NCI-H2029 treated with DMSO at 0.1 percent for 48 hours (cell line): ENCODE measurements at places on chromosomes 6 and 20.
A peak's percentile ranks its signal among the peaks of the same experiment; 100 is the strongest.

DNA sequence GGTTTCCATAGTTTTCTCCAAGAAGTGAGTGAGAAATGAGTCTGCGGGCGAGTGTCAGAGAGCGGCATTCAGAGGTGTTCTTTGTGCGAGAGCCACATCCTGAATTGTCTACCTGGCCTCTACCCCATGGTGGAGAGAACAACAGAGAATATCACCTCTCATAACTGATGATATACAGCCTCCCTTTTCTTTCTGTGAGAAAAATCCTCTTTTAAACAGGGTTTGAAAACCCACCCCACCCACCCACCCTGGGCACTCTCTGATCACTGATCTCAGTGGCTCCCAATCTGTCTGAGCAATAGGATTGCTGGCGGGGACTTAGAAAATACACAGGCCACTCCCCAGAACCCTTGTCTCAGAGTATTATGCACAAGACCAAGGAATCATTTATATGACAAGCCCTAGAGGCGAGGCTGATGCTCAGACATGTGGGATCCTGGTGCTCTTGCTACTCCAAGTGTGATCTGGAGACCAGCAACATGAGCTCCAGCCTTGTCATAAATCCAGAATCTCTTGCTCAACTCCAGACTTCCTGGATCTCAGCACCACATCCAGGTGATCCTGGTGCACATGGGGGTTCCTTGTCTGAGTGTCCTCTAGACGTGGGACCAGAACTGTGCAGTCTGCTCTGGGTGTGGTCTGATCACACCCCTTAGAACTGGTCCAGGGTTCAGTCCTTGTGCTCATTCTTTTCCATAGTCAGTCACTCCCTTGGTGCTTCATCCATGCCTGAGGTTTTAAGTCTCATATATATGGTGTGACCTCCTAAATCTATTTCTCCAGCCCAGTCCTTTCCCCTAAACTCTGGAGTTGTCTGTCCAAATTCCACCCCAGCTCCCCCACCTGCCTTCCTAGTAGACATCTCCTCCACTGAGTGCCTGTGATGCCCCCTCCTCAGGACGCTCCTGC is 5.3 kb downstream of the HLA-B start:
- DNase-seq = no peak

DNA sequence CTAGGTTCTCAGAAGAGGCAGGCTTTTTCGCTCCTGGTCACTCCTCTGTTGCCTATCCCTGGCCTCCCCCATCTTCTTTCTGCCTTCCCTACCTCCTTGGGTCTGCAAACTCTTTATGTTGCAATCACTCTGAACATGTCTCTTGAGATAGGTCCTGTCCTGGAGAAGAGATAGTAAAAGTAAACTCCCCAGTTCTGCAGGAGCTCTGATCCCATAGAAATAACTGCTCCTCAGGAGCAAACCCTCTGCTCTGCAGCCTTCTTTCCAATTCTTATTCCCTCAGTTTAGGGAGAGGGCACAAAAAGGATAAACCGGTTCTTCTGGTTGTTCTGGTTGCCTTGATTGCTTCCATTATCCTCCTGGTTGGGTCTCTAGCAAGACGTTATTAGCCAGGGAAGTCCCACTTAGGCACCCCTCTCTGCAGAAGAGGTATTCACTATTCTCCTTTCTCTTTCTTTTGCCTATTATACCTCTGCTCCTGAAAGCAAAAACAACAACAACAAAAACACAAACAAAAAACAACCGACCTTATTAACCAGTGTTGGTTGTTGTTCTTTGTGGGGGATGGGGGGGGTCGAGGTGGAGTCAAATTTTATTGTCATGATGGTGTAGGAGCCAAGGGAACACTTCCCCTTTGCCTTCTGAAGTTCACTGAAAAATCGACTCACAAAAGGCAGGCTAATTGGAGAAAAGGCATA is 973 bp downstream of the TRIM38 start:
- peak; percentile 62 for DNase-seq

- DNase-seq = no peak
Observed at GRCh38 chr6:29552512-29553051, 7.0 kb downstream of the UBD start.

- no peak for DNase-seq
Observed at GRCh38 chr20:57959589-57959988, 249.8 kb upstream of the PMEPA1 start.

DNA sequence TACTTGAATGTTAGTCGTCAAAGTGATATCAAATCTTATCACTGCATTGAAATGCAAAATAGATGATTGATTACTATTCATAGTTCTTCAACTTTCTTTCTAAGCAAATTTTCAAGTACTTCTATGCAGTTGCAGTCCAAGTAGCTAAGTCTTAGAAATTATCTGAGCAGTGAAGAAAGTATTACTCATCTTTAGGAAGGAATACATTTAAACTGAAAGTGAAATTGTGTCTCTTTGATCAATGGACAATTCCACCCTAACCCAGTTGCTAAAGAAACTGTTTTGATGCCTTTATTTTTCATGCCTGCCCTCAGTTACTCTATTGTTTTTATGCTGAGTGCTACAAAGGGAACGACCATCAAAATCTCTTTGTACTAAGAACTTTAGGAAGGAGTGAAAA is 337.4 kb downstream of the GRIK2 start:
- no peak for DNase-seq

DNA sequence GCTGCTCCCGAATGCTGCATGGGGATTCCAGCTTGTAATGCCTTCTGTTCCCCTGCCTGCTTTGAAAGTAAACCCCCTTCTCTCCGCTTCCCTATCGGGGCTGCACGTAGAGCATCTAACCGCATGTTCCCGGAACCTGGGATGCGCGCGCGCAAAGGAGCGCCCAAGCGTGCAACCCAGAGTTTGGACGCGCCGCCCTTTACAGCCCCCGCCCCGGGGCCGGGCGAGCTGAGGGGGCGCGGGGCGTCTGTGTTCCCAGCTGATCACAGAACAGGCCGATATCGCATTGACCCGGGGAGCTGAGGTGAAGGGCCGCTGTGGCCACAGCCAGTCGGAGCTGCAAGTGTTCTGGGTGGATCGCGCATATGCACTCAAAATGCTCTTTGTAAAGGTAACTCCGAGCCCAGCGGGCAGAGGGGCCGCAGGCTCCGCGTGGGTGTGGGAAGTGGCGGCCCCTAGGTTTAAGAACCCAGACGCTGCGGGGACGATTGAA is 1.4 kb downstream of the LAMP5 start:
- DNase-seq = no peak

DNA sequence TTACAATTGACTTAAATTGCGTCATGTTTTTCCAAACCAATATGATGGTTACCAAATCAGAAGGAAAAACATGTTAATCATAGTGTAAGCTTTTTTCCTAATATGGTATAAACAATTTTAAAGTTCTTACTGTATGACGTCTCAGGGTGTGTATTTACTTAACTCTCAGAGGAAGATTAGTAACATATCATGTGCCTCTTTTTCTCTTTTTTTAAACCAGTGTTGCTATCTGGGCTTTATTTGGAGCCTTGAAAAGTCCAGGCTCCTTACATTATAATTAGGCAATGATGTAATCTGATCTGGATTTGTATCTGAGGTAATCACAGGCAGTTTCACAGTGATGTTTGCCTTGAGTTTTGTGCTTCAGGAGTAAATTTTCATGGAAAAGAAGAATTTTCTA is 20.4 kb upstream of the RAB23 start:
- DNase-seq = no peak

GRCh38 chr20:58065508-58066361 is 162.7 kb downstream of the ANKRD60 start:
- DNase-seq = no peak

GRCh38 chr6:112683106-112683505 is 336.0 kb downstream of the RFPL4B start:
- no peak for DNase-seq

DNA sequence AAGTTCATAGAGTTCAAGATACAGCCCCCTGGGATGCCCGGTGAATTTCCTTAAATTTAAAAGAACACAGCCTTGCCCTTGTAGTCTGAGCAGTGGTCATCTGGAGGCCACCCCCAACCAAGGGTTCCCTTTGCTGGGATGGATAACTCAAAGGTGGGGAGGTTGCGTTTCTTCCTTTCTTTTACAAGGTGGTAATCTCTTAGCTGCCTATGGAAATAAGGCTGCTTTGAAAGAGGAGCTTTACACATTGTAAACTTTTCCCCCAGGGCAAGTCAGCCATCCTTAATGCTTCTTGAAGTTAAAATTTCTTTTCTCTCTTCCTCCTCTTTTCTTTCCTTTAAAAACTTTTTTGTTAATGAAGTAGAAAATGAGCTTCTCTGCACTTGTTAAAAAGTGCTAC is 71.2 kb upstream of the PRDM1 start:
- no peak for DNase-seq

GRCh38 chr20:53631909-53632662 is 38.4 kb upstream of the ZNF217 start:
- DNase-seq = no peak

GRCh38 chr20:53061192-53062108 is 89.3 kb downstream of the TSHZ2 start:
- no peak for DNase-seq

DNA sequence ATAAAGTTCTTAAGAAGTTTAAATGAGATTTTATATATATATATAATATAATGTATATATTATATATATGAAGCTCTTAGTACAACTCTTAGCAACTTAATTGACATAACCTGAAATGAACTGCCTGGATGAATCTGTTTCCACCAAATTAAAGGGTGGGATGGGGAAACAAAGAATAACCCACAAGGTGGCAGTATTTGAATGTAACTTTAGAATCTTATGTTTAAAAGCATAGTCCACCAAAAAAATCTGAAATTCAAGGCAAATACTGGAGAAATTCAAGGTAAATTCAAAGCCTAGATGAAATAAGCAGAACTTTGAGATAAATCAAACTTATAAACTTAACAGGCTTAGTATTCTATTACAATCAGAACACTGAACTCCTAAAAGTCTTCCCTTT is 4.4 kb upstream of the IBTK start:
- no peak for DNase-seq

- no peak for DNase-seq
Observed at GRCh38 chr6:136582711-136583471, 32.7 kb upstream of the MAP7 start.

- peak; percentile 29 for DNase-seq
Observed at GRCh38 chr20:21090721-21091120, 15.4 kb downstream of the LINC00237 start.

GRCh38 chr6:80480421-80481157 is 374.1 kb downstream of the BCKDHB start:
- DNase-seq = no peak

GRCh38 chr6:169862043-169862891 is 110.8 kb downstream of the ERMARD start:
- no peak for DNase-seq

DNA sequence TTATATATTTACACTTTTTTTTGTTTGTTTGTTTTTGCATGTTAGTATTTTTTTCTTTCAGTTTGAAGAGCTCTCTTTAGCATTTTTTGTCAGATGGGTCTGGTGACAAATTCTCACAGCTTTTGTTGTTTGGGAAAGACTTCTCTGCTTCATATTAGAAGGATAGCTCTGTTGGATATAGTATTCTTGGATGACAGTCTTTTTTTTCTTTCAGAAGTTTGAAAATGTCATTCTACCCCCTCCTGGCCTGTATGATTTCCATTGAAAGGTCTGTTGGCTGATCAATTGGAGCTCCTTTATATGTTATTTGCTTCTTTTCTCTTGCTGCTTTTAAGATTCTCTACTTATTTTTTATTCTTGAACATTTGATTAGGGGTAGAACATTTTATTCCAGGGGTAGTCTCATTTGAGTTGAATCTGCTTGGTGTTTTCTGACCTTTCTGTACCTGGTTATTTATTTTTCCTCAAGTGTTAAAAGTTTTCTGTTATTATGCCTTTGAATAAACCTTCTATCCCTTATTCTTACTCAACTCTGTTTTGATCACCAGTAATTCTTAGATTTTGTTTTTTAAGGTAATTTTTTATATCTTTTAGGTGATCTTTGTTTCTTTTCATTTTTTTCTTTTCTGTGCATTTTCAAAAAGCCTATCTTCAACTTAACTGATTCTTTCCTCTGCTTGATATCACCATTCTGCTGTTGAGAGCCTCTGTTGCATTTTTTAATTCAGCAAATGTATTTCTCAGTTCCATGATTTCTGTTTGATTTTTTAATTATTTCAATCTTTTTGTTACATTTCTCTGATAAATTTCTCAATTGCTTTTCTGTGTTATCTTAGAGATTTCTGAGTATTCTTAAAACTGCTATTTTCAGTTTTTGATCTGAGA is 176.8 kb upstream of the ECI2 start:
- no peak for DNase-seq

DNA sequence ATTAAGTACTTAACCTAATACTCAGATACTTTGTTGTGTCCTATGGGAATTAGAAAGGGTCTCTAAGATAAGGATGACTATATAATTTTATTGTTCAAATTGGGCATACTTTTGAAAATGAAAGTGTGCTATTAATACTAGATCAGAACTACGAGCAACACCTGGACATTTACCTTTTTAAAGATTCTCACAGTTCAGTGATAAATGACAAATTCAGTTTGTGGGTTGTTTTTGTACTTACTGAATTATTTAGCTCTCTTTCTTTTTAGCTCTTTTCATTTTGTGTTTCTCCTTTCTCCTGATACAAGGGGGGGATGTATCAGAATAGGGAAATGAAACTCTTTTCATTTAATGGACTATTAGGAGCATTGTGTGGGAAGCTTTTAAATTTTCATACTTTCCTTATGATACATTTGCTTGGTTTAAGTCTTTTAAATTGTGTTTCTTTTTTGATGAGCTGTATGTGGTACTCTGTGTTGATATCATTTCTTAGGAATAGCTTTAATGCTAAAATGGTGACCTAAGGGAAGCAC is 47.5 kb downstream of the PHF3 start:
- no peak for DNase-seq
